T1000 (cell line): ENCODE measurements at places on chromosomes 1 and 21.

GRCh38 chr1:221718381-221719277 is 23.3 kb downstream of the DUSP10 start:
- peak; percentile 53 for DNase-seq

DNA sequence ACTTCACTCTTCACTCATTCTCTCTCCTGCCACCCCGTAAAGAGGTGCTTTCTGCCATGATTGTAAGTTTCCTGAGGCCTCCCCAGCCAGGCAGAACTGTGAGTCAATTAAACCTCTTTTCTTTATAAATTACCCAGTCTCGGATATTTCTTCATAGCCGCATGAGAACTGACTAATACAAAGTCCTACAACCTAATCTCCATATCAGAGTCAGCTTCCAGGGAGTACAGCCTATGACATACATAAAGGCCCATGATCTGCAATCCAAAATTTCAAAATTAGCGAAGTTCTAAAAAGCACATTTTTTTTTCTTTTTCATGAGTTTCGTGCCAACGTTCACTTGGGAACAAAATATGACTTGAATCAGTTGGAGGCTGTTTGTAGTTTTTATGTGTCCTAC is 256.9 kb upstream of the DUSP10 start:
- no peak for DNase-seq

DNA sequence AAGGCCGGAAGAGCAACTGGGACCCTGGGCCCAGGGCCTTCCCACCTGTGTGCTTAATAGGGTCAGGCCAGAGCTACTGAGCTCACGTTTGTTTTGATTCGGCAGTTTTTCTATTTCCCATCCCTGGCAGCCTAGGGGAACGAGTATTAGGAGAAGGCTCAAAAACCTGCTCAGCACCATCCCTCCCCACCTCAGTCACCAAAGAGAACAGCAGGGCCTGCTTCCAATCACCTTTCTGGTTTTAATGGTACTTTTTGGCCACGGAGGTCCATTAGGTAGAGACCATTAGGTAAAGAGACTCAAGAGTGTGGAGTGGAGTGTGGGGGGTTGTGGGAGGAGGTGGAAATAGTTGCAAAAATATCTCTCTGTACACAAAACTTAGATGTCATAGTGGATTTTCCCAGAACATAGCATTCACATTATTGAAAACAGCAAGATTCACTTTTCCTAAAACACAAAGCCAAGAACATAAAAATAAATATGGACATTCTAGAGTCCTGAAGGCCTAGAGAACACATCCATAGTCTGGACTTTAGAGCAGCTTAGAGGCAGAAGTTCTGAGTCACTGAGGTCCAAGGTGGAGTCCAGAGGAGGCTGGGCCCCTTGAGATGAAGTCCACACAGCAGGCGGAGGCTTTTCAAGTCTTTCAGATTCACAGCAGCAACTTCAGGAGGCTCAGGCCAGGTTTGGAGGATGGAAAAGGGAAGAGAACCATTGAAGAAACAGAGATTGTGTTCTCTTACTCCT is 19.5 kb downstream of the NUAK2 start:
- DNase-seq: no peak

DNA sequence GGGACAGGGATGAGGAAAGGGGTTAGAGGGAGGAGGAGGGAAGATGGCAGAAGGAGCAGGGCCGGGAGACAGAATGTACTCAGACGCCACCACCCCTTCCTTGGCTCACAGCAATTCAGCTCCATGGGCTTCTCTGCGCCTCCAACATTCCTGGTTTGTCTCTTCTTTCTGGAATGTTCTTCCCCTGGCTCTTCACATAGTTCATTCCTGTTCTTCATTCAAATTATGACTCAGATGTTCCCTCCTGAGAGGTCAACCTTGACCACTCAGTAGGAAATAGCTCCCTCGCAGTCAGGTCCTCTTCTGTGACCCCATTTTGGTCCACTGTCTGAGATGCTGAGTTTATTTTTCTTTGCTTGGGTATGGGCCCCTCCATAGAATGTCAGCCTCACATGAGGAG is 203.2 kb downstream of the C1orf94 start:
- no peak for DNase-seq

DNA sequence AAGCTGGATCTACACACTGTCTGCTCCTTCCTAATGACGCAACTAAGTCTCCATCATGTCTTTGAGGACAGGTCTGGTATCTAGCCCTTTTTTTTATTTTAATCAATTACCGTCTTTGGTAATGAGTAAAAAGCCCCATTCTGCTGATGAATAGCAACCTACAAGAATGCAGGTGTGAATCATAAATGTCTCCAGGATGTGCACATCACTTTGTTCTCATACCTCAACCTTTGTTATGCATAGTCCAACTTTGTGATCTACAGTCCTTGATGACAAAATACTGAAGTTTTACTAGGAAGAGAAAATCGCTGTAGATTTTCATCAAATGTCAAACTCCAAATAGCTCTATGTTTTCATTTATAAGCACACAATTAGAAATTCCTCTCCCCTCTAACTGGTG is 39.3 kb downstream of the PLPPR5 start:
- no peak for DNase-seq

GRCh38 chr1:66705110-66705509 is 47.1 kb upstream of the DYNLT5 start:
- peak; percentile 52 for DNase-seq

- DNase-seq: no peak
These were observed 124.6 kb downstream of the CAMTA1 start for GRCh38 chr1:6909857-6910256.

GRCh38 chr1:181033799-181034451 is at the start of gene MR1:
TSS of gene MR1 (plus strand) at chr1:181033983. CDS start at chr1:181034008, 25 bp downstream.
- peak; percentile 38 for DNase-seq

GRCh38 chr1:6547301-6547700 is 7.0 kb downstream of the NOL9 start:
- no peak for DNase-seq

GRCh38 chr1:2151252-2151651 is 43.3 kb downstream of the FAAP20 start:
- no peak for DNase-seq

GRCh38 chr1:206979379-206980043 is 9.3 kb upstream of the FCAMR start:
- no peak for DNase-seq

DNA sequence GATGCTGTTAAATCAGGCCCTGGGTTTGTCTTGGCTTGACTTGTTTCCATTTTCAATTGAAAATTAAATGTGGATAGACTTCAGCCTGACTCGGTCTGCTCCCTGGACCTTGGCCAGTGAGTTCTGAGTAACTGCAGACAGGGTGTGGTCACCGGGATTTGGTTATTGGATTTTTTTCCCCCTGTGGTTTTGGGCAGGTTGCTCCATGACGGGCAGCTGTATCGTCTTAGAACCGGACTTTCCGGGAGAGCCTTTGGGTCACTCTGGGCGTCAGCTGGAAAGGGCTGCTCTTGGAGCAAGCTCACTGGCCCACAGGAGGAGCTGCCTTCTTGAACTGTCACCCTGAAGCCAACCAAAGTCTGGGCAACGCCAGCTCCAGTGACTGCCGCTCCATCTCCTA is 75.0 kb downstream of the CLIC6 start:
- peak; percentile 69 for DNase-seq

DNA sequence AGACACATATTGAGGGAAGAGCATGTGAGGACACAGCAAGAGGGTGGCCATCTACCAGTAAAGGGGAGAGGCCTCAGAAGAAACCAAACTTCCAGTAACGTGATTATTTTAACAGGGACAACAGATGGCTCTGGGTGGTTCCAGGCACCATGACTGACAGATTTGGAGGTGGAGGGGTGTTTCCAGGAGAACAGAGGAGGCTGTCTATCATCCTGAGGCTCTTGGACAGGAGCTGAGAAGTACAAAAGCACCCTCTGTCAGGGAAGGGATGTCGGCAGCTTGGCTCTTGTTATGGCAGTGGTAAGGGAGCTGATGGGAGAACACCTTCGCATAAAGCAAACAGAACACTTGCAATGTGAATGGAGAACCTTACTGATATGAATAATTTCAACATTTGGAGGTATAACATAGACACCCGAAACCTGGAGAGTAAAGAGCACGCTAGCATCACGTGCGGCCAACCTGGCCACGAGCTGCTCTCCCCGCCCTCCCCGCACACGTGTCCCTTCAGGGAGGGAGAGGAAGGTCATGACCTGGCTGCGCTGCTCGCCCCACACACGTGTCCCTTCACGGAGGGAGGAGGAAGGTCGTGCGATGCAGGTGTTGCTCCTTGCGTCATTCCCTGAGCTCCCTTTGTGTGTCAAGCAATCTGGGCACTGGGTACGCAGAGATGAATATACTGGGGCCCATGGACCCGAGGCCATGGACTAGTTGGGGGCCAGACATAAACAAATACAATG is 37.5 kb upstream of the NLRP3 start:
- no peak for DNase-seq

DNA sequence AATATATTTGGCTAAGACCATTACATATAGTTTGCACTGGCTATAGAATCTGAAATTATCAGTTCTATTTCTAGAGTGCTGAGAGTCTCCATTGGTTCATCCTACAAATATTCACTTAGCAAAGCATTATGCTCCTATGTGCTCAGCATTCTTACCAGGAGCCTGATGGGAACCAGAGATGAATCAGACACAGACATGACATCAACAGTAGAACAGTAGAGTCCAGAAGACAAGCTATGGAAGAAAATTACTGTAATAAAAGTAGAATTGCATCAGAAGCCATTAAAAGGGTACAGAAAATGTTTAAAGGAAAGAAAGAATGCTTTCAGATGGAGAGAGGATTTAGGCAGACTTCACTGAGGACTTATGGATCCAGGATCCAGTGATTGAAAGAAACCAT is 271.7 kb upstream of the SNX7 start:
- DNase-seq: no peak

DNA sequence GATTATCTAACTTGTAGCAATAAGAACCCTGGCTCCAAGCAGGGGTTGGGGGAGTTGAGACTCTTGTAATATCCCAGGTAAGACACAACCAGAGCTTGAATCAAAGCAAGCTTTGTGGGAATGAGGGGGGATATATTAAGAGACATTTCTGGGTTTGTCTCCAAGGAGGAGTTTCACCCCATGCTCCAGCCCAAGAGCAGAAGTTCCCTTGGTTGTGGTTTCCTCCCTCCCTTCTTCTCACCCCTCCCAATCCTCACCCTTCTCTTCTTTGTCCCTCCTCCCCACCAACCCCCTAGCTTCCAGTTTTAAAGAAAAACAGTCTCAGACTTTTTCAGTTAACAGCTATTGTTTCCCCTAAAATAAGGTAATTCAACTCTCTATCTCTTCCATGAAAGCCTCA is 11.9 kb downstream of the TRAF3IP3 start:
- DNase-seq: no peak

GRCh38 chr1:97281962-97282361 is 560.4 kb downstream of the PTBP2 start:
- no peak for DNase-seq

GRCh38 chr1:29211086-29212030 is 19.4 kb downstream of the MECR start:
- DNase-seq: no peak

DNA sequence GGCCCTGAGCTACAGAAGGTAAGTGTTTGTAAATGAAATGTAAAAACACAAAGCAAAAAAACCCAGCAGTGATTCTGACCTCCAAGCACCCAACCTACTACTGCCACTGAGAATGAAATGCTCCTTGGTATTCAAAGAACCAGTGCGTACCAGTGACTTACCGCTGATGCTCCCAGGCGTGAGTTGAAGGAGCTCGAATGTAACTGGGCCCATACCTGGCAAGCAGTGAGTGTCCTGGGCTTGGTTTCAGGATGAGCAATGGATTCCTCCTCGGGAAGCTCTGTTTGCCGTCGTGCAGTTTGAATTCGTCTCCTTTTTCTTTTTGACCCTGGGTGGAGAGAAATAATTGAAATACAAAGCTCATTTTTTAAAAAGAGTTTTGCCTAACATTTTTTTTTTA is 121.9 kb downstream of the ATG4C start:
- no peak for DNase-seq

GRCh38 chr1:15351310-15351709 is 58.4 kb upstream of the EFHD2 start:
- no peak for DNase-seq

- DNase-seq: no peak
These were observed 133.3 kb upstream of the F3 start for GRCh38 chr1:94674876-94675275.

- DNase-seq: no peak
These were observed 10.6 kb downstream of the GBP5 start for GRCh38 chr1:89261926-89262515.

- DNase-seq: no peak
These were observed 468.4 kb upstream of the C1orf87 start for GRCh38 chr1:60541831-60542532.

DNA sequence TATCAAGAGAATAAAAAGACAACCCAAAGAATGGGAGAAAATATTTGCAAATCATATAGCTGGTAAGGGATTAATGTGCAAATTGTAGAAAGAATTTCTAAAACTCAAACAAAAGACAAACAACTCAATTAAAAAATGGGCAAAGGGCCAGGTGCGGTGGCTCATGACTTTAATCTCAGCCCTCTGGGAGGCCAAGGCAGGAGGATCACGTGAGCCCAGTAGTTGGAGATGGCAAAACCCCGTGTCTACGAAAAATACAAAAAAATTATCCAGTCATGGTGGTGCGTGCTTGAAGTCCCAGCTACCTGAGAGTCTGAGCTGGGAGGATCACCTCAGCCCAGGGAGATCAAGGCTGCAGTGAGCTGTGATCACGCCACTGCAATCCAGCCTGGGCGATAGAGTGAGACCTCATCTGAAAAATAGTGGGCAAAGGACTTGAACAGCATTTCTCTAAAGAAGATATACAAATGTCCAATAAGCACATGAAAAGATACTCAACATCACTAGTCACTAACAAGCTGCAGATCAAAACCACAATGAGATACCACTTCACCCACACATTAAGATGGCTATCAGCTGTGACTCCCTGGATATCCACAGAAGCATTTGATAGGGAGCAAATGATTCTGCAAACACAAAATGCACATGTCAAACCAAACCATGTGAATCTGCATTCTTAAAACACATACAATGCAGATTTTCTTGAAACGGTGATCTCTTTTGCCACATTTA is 20.9 kb downstream of the SLC30A1 start:
- no peak for DNase-seq

- no peak for DNase-seq
These were observed 81.8 kb downstream of the LYST start for GRCh38 chr1:235784950-235785349.

DNA sequence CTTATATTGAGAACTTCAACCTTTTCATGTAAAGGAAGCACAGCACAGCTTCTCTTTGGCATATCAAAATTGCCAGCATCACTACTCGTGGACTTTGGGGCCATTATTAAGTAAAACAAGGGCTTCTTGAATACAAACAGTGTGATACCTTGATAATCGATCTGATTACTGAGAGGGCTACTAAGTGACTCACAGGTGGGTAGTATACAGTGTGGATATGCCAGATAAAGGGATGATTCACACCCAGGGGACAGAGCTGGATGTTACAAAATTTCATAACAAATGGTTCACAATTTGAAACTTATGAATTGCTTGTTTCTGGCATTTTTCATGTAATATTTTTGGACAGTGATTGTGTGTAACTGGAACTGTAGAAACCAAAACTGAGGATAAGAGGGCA is 15.4 kb downstream of the HDAC1 start:
- no peak for DNase-seq

DNA sequence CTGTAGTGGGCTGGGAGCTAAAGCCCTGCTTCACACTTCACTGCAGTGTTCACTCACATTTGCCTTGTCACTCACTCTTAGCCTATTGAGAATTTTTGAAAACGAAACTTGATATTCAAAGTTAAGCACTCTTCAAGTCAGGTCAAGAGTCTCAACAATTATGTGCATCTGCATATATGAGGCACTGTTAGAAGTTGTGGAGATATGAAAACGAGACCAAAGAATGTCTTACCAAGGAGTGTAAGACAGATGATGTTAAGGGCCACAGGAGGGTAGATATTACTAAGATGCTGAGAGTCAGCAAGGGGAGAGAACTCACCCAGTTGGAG is 64.7 kb upstream of the GJA8 start:
- no peak for DNase-seq
